ENCODE measurements at places on chromosomes 11 and 22.

GRCh38 chr11:67440229-67441097, 2.8 kb downstream of the CORO1B start:
- DNase-seq = no peak

DNA sequence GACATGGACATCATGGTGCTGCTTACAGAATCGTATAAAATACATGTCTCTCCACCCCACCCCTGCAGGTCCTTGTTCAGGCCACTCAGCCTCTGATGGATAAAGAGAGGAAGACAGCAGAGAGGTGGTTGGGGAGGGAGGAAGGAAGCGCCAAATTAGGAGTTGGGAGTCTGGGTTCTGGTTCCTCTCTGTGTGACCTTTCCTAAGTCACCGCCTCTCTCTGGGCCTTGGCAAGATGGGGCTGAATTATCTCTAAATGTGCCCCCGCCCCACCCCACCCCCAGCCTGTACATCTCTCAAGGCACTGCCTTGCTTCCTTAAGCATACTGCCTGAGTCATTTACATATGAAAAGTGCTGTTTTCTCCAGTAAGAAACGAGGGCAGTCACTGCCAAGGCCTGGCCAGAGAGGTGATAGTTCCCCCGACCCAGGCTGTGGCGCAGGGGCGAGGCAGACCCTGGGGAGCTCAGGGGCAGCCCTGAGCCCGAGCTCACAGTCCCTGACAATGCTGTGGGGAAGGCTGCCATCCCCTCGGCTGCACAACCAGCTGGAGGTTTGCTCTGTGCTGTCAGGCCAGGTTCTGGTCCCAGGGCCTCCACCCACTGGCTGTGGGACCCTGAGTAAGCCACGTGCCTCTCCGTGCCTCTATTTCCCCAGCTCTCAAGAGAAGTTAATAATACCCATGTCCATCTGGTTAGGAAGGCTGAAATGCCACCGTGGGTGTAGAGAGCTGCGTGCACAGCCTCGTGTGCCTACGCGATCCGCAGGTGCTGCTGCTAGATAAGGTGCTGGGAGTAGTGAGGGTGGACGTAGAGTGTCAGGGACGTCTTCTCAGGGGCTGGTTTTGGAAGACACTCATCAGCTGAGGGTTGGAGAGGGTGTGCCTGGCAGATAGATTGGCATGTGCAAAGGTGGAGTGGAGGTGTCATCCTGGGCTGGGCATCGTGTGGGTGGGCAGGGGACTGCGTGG, 55.3 kb downstream of the CACNA1I start:
- DNase-seq = no peak

- DNase-seq = no peak
Observed at GRCh38 chr11:123273616-123274015, 78.6 kb upstream of the CLMP start.

DNA sequence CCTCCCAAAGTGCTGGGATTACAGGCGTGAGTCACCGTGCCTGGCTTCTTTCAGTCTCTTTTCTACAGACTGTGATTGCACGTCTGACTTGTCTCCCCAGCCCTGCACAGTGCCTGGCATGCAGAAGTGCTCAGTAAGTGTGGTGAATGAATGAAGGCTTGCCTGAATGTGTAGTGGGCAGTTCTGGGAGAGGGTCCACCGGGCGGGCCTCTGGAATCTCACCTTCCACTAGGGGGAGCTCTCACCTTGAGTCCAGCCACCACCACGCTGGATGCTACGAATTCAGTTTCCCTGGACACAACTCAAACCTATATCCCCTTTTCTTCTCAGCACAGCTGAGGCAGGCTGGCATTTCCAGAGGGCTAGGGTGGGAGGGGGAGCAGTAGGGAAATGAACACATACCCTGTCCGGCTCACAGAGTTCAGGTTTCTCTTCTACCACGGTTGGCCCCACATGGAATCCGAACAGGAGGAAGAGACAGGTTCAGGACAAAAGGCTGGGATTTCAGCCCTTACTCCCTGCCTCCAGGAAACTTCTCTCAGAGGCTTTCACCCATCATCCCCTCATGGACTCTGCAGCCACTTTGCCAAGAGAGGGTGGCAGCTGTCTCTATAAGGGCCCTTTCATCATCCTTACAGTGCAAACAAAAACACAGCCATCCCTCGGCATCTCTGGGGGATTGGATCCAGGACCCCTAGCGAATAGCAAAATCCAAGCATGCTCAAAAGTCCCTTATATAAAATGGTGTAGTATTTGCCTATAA, 86.8 kb downstream of the NECTIN1 start:
- DNase-seq = no peak

DNA sequence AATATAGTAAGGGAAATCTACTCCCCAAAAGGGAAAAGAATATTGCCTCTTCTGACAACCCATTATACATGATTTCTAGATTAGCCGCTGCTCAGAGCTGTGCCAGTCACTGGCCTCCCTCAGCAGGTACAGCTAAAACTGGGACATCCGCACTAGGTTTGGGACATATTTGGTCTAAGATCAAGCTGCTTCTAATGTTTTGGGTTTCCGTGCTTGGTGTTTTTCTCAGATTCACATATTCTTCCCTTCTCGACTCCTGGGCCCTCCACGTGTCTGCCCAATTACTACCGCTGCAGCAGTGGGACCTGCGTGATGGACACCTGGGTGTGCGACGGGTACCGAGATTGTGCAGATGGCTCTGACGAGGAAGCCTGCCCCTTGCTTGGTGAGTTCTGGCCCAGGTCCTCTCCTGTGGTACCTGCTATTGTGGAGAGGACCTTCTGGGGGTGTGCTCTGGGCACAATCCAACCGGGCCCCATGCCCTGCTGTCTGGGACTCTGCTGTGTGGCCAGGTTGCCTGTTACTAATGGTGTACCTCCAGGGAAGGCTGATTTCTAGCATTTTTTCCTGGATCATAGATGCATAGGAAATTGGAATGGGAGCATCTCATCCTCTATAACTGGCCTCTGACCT, 138.1 kb upstream of the SORL1-AS1 start:
- DNase-seq = no peak

- DNase-seq = no peak
Observed at GRCh38 chr11:64100360-64100759, 64.6 kb downstream of the FLRT1 start.

All from non-pigmented ciliary epithelial cell (primary cell).